HL-60 (cell line): ENCODE measurements at places on chromosomes 13 and 19.

GRCh38 chr13:84237143-84237542 is 354.9 kb upstream of the SLITRK1 start:
- no peak for DNase-seq

GRCh38 chr13:63307228-63307627 is 1891.6 kb upstream of the PCDH20 start:
- DNase-seq, result peak; percentile 71

- DNase-seq, result peak; percentile 69
Measured at GRCh38 chr19:55027472-55028337, 10.4 kb downstream of the GP6 start.

GRCh38 chr13:97274829-97275649 is 52.9 kb downstream of the MBNL2 start:
- no peak for DNase-seq

- no peak for DNase-seq
Measured at GRCh38 chr13:32746474-32746873, 160.2 kb downstream of the PDS5B start.

GRCh38 chr19:18023622-18024251 is 15.8 kb downstream of the ARRDC2 start:
- peak; percentile 94 for DNase-seq

DNA sequence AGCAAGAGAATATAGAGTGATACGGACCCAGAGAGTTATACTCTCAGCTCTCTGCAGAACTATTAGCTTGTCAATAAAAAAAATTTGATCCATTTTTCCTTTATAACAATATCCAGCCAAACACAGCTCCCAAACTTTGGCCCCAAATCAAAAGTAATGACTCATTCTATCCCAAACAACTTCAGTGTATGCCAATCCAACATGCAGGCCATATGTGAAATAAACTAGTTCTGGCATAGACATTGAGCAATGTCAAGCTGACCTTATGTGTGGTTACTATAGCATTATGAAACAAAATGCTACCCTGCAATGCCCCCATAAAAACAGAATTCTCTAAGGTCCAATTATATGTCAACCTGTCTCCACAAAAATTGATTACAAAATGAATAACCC is 209.5 kb downstream of the DNAJC15 start:
- no peak for DNase-seq

DNA sequence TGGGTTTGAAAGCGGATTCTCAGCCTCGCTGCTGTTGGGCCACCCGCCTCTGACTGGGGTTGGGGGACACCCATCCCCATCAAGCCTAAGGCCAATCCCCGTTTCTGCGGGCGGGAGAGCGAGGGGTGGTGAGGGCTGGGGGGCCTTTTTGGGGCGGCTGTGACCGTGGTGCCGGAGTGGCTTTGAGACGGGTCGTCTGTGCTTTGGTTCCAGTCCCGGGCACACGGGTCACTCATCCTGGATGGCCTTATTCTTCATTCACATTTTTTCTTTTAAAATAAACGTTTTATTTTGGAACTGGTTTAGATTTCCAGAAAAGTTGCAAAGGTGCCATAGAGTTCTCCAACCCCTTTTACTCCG is 1.6 kb downstream of the ZNRF4 start:
- no peak for DNase-seq

DNA sequence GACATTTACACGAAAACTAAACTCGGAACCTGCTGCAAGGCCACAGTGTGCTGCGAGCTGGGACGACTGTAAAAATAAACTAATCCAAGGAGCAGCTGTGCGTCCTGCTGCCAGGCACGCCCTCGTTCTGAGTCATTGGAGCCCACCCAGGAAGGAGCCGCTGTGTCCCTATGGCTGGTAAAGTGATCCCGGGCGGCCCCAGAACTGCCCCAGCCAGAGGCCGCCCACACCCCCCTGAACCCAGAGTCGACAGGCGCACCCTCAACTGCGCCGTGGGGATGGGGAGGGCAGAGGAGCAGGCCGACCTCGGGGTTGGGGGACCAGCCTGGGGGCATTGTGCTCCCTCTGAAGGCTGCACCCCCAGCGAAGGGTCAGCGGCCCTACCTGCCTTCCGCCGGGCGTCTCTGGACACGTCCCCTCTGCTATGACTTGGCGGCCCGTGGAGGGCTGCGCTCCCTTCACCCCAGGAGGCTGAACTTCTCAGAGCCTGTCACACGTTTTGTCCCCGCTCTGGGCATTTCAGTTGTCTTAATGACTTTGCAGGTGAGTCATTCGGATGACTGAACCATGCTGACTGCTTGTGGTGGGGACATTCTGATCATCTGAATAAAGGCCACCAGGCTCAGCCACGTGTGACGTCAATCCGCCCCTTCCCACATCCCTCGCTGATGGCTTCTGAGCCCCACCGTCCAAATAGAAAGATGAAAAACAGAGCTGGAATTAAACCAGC is 42.7 kb downstream of the ADPRHL1 start:
- no peak for DNase-seq

DNA sequence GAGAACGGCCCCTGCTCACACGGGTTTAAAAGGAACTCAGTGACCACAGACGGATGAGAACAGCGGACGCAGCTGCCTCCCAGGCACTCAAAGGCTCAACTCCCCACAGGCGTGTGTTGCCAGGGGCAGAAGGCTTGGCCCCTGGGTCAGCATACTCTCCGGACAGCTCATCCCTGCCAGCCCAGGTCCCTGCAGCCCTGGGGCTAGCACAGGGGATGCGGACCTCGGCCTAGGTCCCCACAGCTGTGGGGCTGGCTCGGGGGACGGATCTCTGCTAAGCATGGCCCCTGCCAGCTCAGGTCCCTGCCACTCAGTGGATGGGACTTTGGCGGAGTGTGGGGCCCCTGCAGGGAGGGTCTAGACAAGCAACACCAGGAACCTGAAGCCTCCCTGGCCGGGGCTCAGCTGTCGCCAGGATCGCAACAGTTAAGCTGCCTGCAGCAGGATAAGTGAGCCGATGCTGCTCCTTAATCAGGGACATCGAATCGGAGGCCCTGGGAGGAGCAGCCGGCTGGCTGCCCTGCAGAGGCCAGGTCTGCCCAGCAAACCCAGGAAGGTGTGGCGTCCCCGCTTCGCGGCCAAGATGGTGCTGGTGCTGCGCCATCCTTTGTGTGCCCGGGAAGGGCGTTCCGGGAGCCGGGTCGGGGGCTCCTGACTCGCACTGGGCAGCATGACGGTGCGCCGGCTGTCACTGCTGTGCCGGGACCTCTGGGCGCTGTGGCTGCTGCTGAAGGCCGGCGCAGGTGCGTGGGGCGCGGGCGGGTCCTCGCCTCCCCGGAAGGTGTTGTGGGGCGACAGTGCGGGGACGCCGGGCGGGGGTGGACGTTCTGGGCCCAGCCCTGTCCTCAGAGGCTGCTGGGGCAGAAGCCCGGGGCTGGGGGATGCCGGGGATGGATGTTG is 32.5 kb downstream of the MCF2L start:
- DNase-seq, result no peak

DNA sequence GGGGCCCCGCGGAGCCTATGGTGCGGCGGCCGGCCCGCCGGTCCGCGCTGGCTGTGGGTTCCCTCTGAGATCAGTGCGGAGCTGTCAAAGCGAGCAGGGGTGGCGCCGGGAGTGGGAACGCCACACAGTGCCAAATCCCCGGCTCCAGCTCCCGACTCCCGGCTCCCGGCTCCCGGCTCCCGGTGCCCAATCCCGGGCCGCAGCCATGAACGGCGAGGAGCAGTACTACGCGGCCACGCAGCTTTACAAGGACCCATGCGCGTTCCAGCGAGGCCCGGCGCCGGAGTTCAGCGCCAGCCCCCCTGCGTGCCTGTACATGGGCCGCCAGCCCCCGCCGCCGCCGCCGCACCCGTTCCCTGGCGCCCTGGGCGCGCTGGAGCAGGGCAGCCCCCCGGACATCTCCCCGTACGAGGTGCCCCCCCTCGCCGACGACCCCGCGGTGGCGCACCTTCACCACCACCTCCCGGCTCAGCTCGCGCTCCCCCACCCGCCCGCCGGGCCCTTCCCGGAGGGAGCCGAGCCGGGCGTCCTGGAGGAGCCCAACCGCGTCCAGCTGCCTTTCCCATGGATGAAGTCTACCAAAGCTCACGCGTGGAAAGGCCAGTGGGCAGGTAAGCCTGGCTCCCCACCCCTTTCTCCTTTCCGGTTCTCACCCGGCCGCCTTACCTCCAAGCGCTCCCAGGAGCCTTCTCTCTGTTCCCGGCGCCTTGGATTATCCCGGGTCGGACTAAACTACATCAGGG is at the start of gene PDX1:
TSS of gene PDX1 (plus strand) at position 67 of the 743 bp plus-strand sequence. CDS start at position 206, 139 bp downstream.
- no peak for DNase-seq

DNA sequence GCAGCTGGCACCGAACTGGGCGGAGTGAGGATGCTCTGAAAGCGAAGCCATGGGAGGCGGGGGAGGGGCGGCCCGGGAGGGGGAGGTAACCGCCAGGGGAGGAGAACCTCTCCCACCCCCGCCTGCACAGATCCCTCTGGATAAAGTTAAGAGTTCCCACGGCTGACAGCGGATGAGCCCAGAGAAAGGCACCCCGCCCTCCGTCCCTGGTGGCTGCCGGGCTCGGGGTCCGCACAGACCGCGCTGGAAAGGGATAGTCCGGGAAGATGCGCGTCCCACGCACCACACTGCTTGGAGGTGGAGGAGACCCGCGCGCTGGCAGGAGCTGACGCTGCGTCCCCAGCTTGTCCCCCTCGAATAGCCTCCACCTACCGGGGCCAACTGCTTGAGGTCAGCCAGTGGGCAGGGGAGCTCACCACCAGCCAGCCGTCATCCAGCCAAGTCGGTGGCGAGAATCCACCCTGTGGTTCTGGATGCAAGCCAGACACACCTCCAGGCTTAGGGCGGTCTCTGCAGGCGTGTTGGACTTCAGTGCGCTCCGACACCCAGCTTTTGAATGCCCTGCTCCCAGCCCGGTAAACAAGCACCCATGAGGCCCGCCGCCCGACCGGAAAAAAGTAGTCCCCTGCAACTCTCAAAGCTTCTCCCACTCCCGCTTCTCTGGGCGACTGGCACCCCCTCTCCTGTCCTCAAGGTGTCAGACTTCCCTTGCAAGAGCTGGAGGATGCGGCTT is at the start of gene TRPC4:
TSS of gene TRPC4 (minus strand) at position 17 of the 733 bp plus-strand sequence. CDS start 86,439 bp downstream, outside the sequence.
- no peak for DNase-seq

DNA sequence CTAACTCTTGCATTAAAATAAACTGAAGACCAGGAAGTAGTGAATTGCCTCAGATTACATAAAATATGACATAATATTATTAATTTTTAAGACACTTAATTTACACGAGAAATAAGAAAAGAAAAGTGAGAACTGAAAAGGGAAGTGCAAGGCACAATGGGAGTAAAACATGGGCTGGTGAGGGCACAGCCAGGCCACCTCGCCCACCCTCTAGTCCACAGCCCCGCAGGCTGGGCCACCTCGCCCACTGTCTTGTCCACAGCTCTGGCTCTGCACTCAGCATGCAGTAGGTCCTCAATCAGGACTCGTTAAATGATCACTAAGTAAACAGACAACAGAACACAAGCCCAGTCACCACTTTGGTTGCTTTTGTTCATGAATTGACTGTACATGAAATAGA is 67.8 kb upstream of the ARHGEF7 start:
- no peak for DNase-seq

DNA sequence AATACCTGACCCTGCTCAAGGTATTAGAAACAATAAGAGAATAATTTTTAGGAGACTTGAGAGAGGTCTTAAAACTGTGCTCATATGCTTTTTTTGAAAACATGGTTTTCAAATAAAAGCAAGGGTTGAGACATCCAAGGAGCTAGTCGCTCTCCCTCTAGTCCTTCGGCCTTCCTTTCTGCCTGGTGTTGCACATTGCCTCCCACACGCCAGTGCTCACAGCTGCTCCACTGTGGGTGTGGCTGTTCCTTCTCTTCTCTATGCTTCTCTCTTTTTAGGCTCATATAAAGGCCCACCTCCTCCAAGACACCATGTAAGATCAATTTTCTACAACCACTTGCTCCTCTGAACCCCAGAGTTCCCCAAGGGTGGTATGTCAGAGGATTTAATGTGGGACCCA is 352.6 kb downstream of the ENOX1 start:
- no peak for DNase-seq

DNA sequence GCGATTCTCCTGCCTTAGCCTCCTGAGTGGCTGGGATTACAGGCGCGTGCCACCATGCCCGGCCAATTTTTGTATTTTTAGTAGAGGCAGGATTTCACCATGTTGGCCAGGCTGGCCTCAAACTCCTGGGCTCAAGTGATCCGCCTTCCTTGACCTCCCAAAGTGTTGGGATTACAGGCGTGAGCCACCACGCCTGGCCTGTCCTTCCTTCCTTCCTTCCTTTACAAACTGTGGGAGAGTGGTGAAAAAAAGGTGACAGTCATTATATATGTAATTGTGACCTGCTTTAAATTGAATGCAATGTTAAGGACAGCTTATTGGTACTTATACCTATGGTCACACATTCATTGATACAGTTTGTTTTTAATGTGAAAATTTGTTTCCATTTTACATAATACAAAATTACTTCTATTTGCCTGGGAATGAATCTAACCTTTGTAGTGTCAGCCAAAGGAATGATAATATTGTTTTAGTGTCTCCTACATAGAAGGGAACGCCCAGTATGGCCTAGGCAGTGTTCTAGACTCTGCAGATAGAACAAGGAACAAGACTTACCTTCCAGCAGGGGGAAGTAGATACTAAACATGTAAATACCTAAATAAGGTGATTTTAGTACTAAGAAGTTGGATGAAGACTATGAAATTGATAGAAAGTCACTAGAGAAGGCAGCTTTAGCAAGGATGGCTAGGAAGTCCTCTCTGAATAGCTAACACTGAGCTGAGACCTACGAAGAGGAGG is 146.3 kb downstream of the GGACT start:
- DNase-seq, result no peak

- DNase-seq, result peak; percentile 96
Measured at GRCh38 chr19:15587663-15588062, 27.4 kb upstream of the CYP4F8 start.

- DNase-seq, result no peak
Measured at GRCh38 chr19:37973666-37974065, 66.7 kb downstream of the SIPA1L3 start.

DNA sequence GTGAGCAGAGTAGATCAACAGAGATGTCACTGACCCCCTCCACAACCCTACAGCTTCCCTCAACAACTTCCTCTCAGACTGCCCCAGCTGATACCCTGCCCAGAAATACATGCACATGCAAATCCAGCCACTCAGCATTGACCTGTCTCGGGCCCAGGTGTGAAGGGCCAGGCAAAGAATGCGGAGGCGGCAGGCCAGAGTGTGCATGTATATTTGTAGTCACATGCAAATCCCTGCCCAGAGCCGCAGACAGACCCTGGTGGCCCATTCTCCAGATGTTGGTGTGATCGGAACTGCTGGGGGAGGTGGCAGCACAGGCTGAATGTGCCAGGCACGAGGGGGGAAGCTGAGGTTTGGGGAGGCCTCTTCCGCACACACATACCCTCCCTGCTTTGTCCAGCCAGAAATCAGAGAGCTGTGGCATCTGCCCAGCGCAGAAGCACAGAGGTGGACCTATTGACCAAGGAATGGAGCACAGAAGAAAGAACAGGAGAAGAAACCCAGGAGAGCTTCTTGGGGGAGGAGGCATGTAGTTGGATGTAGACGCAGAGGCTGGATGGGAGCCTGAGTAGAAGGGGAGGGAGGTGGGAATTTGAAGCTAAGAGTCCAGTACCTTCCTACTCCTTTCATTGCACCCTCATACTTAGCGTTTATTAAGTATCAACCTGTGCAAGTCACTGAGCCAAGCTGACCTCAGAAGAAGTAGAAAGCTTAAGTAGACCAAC is 14.4 kb downstream of the MEF2B start:
- no peak for DNase-seq

- no peak for DNase-seq
Measured at GRCh38 chr19:30047432-30047831, 105.4 kb downstream of the URI1 start.

- DNase-seq, result no peak
Measured at GRCh38 chr13:39284801-39285388, 246.6 kb downstream of the NHLRC3 start.
